Stimulated activated CD4-positive, alpha-beta T cell treated with anti-CD3 and anti-CD28 coated beads, Interleukin-12 subunit alpha, Interleukin-12 subunit beta, amount 100 ng/mL, for 24 hours (primary cell): ENCODE measurements at places on chromosomes 1 and 21.

DNA sequence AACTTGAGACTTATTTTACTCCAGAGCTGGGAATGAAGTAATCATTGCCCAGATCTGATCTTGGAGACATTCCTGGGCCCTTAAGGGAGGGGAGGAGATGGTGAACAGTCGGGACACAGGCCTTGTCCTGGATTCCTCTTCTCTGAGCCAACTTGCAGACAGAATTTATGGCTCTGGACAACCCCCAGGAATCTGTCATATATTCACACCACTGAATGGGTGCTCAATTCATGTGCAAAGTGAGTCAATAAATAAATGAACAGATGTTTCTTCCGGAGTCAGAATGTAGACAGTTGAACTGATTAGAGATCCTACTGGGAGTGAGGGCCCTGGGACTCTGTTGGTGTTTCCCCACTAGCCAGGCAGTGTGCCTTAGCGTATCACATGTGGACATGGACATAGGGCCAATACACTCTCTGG lies 2.6 kb downstream of the TUFT1 start:
- DNase-seq = no peak

DNA sequence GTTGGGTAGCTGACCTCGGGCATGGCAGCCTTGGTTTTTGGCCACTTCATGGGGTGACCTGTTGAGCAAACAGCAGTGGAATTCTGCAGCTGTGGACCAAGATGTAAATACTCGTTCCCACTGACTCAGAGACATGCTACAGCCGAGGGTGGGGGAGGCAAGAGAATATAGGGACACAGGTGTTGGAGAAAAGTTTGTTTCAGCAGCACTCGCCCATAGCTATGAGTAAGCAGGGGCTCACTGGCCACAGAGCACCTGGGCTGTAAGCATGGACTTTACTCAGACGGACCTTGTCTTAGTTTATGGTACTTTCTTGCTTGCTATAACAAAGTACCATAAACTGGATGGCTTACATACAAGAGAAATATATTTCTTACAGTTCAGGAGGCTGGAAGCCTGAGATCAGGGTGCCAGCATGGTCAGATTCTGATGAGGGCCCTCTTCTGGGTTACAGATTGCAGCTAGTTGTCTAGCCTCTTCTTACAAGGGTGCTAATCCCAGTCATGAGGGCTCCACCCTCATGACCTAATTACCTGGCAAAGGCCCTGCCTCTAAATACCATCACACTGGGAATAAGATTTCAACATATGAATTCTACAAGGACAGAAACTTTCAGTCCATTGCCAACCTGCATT lies 437.2 kb upstream of the DAB1 start:
- no peak for DNase-seq

DNA sequence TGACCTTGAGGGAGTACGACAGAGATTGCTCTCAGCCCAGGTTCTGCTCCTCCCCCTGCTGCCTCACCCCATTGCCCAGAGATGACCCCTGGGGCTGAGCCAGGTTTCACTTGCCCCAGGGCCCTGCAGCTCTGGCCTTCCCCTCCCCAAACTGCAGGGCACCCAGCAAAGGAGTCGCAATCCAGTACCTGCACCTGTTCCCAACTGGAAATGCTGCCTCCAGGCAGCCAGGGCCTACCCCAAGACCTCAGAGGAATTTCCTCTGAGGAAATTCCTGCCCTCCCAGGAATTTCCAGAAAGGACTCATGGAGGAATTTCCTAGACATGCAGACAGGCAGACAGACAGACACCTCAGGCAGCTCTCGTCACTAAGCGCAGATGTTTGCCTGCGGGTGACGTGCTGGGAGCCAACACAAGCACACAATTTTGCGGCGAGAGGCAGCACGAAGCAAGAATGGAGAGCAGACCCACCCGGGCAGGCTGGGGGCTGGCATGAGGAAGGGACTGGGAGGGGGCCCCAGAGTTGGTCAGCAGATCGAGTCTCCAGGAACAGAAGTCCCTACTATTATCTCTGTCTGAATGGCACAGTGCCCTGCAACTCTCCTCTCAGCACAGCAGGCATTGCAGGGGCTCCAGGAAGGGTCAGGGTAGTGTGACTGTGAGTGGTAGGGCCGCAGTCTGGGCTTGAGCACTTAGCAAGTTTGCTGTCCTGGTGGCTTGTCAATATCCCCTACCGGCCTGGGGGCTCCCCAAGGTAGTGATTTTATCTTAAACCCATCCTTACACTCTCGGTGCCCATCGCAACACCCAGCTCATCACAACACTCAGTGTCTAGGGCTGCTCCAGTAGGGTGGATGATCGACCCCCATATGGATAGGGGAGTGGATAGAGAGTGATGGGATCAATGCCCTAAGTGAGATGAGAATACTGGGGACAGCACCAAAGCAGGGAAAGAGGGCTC lies 2.9 kb upstream of the EFNA1 start:
- DNase-seq = no peak

GRCh38 chr1:229843627-229844238 lies 217.7 kb downstream of the URB2 start:
- no peak for DNase-seq

- DNase-seq = no peak
Measured at GRCh38 chr1:87284456-87285240, 44.0 kb upstream of the LMO4 start.

DNA sequence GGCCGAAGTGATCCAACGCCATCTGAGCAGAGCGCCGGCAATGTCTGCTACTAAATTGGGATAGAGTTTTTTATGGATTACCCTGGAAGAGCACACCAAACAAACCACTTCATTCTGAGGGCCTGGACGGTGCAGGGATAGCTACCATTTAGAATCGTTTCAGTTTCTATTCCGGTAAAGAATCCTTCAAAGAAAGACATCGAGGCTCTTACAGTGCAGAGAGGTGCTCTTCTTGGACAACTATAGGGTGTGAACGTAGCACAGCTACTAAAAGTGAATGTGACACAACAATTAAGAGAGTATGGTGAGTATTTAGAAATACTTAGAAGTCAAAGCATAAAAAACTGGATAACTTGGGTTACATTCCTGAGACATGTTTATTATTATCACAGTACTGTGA lies 16.1 kb downstream of the HIVEP3 start:
- DNase-seq = no peak

DNA sequence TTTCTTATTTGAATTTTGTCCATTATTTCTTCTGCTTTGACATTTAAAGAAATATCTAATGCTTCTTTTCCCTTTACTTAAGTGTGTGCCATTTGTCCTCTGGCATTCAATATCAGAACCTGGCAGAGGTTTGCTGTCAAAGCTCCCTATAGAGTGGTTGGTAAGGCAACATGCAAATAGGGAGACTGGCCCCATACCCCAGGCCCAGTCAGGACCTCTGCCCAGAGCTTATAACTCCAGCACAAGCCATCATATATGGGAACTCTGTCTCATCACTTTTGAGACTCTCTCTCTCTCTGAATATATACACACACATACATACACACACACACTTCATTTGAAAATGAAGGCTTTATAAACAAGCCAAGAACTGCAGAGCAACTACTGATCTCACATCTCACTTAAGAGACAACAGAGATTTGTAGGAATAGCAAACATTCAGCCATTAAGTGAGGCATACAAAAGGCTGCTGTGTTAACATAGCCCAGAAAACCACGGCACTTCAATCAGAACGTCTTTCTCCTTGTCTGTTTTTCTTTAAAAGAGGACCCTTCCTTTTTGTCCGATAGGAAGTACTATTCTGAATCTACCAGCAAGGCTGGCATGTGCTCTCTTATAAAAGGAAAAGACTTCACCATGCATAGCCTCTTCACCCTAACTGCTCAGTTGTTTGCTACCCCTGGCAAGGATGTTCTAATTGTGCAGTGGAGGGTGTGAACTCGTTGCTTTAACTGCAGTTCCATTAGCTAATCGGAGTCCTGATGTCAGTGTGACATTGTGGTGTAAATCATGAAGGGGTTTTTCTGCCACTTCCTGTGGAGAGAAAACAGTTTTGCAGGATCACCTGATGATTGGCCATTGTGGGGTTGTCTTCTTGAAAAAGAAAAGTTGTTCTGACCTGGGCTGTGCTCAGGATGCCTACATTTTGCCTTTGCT lies 101.7 kb downstream of the NR5A2 start:
- no peak for DNase-seq
